Stimulated activated CD4-positive, alpha-beta T cell treated with anti-CD3 and anti-CD28 coated beads, Interleukin-12 subunit alpha, Interleukin-12 subunit beta, amount 100 ng/mL, for 24 hours (primary cell): ENCODE measurements at places on chromosomes 1 and 21.

DNA sequence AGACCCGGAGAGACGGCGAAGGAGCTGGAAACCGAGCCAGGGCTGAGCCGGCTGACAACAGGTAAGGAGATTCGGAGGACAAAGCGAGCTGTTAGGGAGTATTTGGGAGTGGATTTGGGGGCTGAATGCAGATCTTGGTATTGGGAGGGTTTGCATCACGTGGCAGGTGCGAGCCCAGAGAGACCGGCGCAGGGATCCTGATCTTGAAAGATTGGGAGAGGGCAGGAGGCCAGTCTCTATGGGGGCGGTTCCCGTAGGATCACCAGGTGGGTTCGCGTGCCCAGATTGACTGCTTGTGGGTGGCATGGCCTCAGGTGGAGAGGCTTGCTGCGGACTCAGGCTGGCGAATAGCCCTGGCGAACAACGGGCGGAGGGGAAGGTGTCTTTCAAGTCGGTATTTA, 204 bp downstream of the CIART start:
- DNase-seq, result no peak

- DNase-seq, result no peak
Observed at GRCh38 chr1:207873055-207873890, 37.7 kb downstream of the CD34 start.

DNA sequence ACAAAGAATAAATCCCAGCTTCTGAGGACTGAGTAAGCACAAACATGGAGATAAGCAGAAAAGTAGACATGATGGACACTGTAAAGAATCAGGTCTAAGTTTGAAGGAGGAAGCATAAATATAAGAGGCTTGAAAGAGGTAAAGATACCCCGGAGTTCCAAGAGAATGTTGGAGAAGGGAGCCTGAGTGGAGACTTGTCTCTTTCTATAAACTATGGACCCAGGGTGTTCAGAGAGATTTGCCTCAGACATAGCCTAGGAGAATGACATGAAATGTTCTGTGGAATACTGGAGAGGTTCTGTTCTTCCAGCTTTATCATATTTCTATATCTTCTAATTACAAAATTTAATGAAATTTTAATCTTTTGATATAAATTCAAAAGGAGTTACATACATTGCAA, 554.3 kb upstream of the B3GALT2 start:
- no peak for DNase-seq

DNA sequence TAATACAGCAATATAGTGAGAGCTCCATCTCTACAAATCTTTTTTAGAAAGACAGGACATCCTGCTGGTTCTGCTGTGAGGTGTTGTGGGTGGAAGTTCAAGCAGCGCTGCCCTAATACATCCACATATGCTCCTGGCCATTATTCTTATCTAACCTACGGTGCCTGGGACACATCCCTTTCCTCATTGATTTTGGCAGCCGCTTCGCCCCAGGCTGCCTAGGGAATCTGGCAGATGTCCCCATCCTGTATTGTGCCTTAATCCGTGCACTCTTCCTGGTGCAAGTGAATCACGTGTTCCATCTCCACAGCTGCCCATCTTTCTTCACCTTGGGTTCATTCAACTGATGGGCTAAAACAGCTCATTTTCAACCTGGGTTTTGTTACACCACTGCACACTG, 3.1 kb upstream of the UBE2G2 start:
- no peak for DNase-seq

- DNase-seq, result no peak
Observed at GRCh38 chr21:44972301-44972814, 32.5 kb downstream of the SLX9 start.

DNA sequence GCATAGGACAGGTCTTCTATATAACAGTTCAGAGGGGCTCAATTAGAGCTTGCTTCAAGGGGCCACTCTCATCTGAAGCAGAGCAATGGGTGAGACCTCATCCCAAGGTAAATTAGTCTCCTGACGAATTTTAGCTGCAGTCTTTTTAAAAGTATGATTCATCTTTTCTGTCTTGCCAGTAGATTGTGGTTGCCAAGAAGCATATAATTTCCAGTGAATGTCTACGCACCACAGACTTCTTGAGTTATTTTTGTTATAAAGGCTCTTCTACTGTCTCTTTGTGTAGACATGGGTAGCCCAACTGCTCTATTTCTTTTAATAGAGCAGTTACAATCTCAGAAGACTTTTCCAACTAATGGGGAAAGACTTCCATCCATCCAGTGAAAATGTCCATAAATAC, 108.9 kb upstream of the FMN2 start:
- no peak for DNase-seq

DNA sequence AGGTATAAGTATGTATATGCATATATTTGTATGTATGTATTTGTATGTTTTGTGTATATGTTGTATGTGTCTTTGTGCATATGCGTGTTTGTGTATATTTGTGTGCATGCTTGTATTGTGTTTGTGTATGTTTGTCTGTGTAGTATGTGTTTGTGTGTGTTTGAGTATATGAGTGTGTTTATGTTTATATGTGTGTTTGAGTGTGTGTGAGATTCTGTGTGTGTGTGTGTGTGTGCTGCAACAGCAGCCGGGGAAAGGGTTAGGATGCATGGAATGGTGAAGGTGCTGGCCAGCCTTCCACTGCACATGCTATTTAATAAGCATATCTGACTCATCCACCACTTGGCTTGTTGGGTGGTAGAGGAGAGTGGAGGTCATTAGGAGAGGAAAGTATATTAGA, 46.6 kb upstream of the RAB4A start:
- no peak for DNase-seq

DNA sequence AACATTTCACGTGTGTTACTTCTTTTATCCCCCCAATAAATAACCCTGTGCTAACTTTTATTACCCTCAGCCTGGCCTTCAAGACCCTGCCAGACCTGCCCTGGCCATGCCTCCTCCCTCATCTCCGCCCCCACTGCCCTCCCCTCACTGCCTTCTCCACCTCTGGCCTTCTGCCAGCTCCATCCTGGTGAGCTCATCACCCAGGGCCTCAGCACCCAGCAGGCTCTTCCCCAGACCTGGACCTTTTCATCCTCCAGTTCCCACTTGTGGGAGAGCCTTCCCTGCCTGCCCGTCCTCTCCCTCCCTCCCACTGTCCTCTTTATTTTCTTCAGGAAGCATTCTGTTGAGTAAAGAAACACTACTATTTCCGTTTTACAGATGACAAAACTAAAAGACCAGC, 72.0 kb downstream of the SLC66A1 start:
- DNase-seq, result no peak

- DNase-seq, result no peak
Observed at GRCh38 chr1:187051618-187052232, 223.0 kb downstream of the PLA2G4A start.

DNA sequence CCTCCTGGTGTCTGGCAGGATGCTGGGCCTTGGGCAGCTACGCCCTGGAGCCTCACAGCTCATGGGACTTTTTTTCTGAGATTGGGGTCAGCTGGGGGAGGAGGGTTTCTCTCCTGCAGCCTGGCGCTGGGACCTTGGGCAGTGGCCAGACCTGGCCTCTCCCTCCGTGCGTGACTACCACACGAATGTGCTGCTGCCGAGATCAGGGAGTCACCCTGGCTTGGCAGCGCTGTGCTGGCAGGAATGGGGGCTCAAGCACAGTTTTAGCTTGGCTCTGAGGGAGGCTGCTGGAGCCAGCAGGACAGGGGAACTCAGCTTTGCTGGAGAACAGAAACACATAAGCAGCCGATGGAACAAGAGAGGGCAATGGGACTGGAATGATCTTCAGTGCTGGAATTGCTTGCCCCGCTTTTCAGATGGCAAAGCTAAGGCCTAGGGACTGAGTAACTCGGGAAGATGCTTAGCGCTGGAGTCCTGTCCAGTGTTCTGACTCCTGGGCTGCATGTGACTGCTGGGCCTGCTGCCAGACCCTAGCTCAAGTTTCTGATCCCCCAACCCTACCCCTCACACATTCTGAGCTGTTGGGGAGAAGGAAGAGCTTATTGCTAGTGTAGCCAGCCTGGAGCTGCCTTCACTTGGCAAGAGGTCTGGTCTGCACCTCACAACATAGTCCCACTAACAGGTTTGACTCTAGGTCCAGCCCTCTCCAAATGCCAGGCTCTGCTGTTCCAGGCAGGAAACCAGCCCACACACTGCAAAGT, 69.9 kb downstream of the NAV1 start:
- DNase-seq, result no peak

DNA sequence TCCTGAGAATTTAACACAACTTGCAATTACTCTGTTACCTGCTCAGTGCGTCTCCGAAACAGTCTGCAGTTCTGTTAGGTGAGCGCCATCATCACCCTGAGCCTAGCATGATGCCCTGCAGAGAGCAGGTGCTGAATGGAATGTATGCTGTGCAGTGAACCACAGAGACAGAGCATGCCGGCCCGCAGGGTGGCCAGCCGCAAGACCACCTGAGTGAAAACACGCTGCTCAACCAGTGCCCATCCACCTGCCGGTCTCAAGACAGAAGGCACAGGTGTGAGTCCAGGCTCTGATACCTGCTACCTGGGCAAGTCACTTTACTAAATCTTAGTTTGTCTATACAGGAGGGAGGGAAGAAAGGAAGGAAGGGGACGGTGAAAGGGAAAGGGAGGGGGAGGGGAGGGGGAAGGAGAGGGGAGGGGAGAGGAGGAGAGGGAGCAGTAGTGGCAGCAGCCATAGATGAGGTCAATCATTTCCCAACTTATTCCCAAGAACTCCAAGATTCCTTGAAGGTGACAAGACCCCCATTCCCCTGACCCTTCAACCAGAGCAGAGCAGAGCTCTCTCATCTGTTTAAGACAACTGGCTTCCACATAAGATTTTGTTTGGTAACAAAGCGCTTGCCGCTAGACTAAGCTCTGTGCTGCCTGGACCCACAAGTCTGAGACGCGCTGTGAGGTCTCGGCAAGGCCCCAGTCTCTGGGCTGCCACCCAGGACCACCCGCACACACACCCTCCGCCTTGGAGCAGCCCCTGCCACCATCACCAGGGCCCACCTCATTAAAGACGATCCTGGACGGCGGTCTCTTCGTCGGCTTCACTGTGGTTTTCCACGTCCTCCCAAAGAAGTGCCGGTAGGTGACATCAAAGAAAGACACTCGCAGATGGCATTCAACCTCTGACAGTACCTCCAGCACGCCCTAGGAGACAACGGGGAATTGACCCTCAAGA, 14.5 kb downstream of the NPHP4 start:
- no peak for DNase-seq

DNA sequence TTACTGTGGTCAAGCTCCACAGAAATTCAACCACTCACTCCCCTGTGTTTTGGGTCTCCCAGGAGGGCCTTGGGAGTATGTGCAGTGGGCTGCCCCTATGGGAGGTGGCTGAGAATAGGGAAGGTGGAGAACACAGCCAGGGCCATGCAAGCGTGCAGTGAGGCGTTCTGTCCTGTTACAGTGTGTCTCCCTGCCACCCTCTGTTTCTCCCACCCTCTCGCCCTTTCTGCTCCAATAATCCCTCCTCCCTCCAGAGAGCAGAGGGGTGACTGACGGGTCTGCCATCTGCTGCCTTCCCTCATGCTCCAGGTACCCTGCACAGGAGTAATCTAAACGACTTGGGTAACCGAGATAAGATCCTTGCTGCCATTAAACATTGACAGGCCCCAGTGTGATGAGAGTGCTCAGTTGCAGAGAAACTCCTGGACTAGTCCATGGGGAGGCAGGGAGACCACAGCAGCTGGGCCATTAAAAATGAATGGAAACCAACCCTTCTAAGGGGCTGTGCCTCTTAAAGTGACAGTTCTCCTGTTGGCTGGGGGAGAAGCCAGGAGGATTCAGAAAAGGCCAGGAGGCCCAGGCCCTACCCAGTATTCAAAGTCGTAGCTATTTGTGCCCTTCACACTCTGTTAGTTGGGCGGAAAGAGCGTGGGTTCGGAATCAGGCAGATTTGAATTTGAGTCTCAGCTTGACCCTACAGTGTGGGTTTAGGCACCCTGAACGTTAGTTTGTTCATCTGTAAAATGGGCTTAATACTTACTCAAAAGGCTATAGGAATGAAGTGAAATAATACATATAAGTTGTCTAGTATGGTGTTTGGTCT, 22.4 kb upstream of the BTG2 start:
- DNase-seq, result no peak

DNA sequence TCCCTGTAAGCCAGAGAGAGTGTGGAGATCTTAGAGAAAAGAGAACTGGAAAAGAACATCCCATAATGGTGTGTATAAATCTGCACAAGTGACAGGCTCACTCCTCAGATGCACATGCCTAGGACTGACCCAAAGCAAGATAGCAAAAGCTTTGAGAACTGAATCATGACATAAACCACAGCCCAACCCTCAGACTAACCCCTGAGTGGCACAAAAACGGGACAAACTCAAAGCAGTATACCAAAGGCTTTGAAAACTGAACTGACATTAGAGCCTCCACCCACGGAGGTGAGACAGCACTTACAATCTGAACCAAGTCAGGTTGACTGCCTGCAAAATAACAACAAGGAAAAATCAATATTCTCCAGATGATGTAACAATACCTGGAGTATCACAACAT, 70.8 kb downstream of the TIAM1 start:
- no peak for DNase-seq

GRCh38 chr21:30014886-30015285, 75.1 kb upstream of the GRIK1 start:
- DNase-seq, result no peak

- no peak for DNase-seq
Observed at GRCh38 chr1:47438165-47439016, 547 bp downstream of the FOXD2 start.

GRCh38 chr1:62391369-62391971, 45.4 kb upstream of the USP1 start:
- DNase-seq, result no peak

DNA sequence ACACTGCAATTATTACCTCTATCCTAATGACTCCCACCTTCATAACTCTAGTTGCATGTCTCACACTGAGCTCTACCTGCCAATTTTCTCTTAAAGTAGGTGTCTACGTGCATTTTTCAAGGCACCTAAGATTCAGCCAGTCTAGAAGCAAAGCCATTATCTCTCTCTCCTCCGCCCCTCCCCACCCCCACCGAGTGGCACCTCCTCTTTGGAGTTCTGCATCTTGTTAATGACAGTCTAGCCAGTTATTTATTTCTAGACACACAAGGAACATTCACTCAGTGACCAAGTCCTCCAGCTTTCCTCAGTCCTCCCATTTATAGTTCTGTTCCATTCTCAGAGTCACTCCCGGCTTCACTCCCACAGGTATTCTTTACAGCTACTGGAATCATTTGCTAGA, 47.6 kb downstream of the ASTN1 start:
- no peak for DNase-seq

GRCh38 chr1:36433102-36433501, 17.1 kb downstream of the OSCP1 start:
- DNase-seq, result no peak

GRCh38 chr21:31255036-31255435, 89.0 kb downstream of the TIAM1 start:
- no peak for DNase-seq

GRCh38 chr1:10507111-10507879, 32.5 kb downstream of the PEX14 start:
- DNase-seq, result no peak

DNA sequence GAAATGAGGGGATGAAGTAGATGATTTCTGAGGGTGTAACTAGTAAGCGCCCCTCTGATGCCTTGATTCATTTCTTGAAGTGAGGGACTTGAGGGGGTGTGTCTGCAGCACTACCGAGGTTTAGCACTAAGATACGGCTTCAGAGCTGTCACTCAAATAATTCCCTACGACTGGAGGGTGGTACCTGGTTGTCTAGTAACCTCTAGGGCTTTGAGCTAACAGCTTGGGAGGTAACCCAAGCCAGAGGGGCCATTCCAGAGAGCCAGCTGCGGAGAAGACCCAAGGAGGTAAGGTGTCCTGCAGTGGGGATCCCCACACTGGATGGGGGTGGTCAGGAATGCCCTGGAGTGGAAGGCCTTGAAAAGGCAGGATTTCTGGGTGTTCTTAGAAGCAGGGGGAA, at the start of gene TTC24:
Gene TTC24 (plus strand): TSS at position 252 of the 400 bp plus-strand sequence. CDS start 1,642 bp downstream, outside the sequence.
- no peak for DNase-seq
